ENCODE measurements at places on chromosomes 6 and 20.

DNA sequence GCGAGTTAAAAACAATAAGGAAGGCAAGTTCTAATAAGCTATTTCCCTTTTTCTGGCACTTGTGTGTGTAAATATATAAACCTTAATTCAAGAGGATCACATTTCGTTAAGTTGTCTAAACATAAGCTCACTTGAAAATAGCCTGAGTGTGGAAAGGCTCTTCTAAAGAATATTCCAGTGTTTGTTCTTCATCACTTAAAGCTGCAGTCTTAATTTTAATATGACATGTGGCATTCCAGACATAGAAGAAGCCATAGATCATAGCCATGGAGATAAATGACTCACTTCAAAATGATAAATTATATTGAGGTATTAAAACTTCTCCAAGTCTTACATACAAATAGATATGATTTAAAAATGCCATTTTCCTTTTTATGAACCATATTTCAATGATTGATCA, 42.1 kb downstream of the IYD start:
- no peak for DNase-seq

DNA sequence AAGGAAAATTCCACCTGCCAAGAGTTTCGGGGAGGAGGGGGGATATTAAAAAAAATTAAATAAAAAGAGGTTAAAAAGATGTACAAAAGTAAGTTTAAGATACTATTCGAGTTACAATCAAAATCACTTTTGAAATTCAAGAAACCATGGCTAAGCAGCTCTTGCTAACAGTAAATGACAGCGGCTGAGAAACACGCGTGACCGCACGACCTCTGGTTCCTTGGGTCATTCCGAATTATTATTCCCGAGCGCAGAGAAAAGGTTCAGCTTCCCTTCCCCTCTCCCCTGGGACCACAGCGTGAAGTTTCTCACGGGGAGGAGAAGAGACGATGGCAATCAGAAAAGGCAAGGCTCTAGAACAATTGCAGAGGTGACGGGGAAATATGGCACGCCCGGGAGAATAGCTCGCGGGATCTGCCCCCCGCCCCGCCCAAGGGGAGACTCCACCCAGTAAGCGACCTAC, 496 bp downstream of the TMEM242 start:
- DNase-seq: no peak

- no peak for DNase-seq
Measured at GRCh38 chr20:62751551-62752150, 43.0 kb downstream of the NTSR1 start.

DNA sequence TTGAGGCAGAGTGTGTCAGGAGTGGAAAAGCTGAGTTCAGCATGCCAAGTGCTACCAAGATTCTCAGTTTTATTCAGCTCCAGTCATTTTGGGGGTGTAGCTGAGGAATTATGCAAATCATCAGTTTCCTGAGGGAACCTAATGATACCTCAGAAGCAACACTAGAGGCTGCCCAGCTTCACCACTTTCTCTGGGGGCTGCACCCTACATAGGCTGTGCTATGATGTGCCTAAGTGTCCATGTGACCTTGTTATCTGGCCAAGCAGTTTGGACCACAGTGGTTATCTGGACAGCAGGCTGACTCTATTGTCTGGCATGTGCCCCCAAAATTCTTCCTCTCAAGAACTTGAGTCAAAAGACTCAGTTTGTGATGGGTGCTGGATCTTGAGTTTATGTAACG, 374.6 kb upstream of the SYNCRIP start:
- no peak for DNase-seq

DNA sequence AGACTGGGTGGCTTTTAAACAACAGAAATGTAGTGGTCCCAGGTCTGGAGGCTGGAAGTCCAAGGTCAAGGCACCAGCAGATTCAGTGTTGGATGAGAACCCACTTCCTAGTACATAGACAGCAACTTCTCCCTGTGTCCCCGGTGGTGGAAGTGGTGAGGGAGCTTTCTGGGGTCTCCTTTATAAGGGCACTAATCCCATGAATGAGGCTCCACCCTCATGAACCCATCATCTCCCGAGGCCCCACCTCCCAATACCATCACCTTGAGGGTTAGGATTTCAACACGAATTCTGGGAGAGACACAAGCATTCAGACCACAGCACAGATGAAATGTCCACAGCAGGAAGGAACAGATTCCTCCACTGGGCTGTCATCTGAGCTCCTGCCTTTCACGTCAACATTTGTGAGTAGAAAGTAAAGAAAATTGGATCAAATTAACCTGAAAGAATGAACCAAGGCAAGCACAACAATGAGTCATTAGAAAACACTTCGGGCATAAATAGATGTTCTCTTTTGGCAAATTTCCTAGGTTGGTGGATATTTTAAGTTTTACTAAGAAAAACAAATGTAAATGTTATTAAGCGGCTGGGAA, 130.7 kb downstream of the RNASET2 start:
- no peak for DNase-seq

DNA sequence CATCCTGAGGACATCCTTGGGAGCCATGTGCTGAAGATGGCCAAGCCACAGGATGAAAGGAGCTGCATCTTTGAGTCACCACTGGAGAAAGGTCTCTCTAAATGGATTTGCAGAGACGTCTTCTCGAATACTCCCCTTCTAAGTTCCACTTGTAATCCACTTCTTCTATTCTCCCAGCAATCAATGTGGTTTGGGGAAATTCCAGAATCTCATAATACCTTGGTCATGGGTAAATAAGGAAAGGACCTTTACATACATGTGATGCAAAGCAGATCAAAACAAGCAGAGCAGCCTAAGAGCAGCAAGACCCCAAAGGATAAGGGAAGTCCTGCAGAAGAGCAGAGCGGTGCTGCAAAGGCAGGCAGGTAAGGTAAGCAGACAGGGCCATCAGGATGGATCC, 35.3 kb downstream of the TRIM38 start:
- DNase-seq: no peak

DNA sequence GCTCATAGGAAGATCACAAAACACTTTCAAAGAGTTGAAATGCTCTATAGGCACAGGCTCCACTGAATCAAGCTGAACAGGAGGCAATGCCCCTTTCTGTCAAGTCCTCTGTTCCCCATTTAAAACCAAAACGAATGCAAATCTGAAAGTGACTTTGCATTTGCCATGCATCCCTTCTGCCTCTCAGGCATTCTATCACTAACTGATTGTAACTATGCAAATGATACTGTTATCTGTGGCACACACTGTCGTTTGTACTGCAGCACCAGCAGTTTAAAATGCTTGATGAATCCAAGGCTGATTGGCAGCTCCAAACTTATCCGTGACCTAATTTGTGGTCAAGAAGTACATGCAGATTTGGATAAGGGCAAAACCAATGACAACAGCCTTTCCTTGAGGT, 1067.5 kb upstream of the MAP3K7 start:
- no peak for DNase-seq

DNA sequence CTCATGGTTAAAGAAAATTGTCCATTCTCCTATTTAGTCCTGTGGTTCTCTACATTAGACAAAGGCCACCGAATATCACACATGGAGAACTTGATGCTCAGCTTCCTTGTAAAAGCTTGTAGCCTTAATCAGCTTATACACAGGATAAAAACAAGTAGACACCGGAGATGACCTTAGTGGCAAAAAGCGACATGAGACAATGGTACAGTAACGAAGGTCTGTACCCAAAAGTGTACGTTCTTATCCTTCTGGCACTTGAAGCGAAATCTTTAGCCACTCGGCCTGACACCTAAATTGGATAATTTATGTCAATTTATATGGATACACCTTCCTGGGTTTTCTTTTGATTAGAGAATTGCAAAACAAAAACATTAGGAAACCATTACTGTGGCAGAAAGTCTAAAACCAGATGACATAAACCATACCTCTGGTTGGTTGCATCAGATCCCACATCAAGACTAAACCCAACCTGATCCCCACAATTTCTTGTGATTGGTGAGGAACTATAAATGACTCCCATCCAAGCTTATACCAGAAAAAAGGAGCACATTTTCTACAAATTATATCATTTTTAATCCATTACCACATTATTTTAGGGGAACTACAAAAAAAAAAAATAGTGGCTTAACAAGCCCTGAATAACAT, 6.1 kb downstream of the RBM39 start:
- DNase-seq: no peak

- DNase-seq: no peak
Measured at GRCh38 chr6:82245376-82245775, 2.2 kb downstream of the IBTK start.

GRCh38 chr6:100132005-100132404, 138.0 kb upstream of the MCHR2 start:
- DNase-seq: no peak

DNA sequence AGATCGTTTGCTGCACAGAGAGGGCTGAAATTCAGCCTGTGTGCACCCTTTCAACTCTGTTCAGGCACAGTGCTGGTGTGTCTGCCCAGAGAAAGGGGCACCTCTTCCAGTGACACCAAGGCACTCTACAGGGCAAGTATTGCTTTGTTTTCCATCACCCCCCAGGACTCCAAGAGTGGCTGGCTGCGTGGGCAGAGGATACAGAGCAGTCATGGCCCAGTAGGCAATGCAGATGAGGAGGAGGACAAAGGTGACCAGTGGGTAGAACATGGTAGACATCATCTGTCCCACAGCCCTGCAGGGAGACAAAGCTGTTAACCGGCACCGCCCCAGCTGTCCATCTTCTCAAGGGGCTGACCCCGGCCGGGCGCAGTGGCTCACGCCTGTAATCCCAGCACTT, 6.7 kb upstream of the NEU1 start:
- no peak for DNase-seq

- DNase-seq: no peak
Measured at GRCh38 chr6:142927904-142928303, 17.1 kb downstream of the HIVEP2 start.

- no peak for DNase-seq
Measured at GRCh38 chr6:95420792-95421191, 156.5 kb upstream of the MANEA start.

DNA sequence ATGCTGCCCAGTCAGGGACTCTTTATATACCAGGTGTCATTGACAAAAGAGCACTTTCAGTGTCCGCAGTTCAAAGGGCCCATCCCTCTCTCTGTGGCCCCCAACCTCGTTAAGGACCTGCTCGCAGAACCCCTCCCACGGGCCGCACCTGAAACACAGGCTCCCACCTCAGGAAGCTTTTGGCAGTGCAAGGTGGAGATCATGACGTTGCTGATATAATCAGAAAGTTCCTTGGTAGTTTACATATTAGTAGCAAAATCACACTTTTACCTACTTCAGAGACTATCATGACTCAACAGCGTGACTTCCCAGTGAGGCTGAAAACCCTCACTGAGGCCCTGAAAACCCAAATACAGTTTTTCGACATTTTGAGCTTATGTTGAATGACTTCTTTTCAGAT, 4.1 kb downstream of the TTLL2 start:
- DNase-seq: no peak

DNA sequence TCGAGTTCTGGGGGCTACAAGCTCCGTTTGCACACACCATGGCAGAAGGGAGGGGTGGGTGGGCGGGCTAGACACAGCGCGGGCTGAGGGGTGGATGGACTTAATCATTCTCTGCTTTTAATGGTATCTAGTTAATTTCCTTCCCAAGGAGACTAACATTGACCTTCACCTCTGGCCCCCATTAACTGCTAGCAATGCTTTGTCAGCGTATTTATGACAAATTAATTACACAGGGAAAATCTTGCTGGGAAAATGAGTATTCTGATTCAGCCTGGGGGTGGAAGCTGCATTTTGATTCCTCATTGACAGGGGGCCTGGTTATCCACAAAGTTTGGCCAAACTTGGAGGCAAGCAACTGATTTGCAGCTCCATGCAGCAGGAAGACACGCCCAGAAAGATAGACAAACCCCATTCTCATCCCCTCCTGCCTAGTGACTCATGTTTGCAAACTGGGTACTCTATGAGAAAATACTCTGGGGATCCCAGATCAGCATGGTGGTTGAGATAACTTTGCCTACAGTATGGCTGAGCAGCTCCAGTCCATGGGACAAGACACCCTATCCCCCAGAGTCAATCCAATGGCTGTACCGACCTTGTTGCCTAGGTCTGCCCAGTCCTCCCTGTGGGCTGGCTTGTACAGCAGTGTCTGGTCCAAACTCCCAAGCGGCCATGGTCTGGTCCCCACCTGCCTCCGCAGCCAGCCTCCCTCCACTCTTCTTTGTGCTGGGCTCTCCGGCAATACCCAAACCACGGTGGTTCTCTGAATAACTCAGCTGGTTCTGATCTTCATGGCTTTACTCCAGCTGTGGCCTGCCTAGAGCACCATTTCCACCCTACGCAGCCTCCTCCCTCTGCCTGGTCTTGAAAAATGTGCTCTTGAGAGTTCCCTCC, 19.7 kb downstream of the ZBP1 start:
- no peak for DNase-seq

- no peak for DNase-seq
Measured at GRCh38 chr6:168122521-168122920, 43.5 kb upstream of the FRMD1 start.

DNA sequence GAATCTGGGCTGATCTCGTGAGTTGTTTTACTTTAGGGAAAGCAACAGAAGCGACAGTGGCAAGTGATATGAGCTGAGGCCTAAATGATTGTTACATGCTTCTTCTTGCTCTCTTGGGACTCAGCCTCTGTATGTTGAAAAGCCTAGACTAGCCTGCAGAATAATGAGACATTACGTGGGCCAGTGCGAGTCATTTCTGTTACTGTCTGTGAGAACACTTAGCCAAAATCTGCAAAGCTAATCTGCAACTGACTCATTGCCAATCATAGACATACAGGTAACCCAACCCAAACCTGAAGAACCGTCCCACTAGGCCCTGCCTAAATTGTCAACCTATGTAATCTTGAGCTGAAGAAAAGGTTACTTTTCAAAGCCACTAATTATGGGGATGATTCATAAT, 77.4 kb upstream of the F13A1 start:
- DNase-seq: no peak

- no peak for DNase-seq
Measured at GRCh38 chr6:168988801-168989200, 264.8 kb downstream of the THBS2 start.

DNA sequence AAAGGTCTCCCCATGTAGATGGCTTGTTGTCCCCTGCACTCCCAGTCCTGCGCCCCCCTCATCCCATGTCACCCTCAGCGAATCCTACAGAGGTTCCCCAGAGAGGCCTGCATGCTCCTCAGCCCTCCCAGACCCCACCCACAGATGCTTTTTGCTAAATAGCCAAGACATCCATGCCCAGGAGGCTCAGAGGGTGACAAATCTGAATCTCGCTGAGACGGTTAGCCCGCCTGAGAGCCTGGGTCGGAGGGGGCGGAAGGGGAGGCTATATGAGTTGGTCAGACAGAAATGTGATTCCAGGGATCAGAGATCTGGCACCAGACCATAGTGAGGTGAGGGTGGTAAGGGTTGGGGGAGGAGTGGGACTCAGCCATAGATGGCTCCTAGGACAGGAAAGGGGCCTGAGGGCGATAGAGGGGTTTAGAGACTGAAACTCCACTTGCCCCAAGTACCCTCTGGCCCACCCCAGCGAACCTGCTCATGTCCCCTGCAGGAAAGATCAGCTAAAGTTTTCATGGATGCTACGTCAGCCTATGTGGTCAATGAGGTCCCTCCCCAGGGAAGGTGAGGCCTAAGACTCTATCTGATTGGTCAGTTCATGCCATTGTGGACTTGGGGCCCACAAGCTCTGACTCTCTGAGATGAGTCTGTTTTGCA, 33.2 kb downstream of the TFEB start:
- no peak for DNase-seq
